ENCODE measurements at places on chromosomes 2 and 18.
A peak's percentile ranks its signal among the peaks of the same experiment; 100 is the strongest.

DNA sequence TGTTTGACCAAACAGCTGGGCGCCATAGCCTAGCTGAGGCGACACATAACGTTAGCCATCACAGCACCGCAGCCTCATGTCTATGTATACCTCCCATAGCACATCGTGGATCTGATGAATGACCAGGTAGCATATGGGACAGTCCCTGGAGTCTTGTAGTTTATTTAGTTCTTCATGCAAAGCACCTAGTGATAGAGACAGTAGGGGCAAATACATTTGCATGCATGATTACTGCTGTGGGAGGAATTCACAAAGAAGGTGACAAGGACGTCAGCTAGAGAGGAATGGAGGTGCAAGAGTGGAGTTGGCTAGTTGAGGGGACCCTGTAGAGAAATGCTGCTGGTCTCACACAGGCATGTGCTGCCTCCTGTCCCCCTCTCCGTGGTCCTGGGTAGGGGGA is 478.9 kb upstream of the HS6ST1 start:
- no peak for DNase-seq

- DNase-seq = no peak
Measured at GRCh38 chr2:241844066-241844728, 14.5 kb downstream of the PDCD1 start.

DNA sequence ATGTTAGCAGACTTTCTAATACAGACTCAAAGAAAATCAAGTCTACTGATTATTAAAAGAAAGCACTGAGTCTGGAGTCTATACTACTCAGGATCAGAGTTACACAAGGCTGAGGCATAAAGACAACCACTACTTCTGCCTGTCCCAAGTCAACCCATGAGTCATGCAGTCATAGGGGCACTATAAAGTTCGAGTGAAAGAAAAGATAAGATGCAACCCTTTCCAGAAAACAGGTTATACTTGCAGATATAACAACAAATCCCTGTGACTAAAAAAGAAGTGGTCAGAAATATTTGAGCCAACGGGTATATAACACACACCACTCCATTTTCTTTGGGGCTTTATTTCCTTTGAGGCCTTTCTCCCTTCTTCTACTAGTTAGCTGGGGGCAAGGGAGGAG is 18.6 kb upstream of the SCRN3 start:
- DNase-seq = no peak

GRCh38 chr2:238015705-238016104 is 45.1 kb upstream of the SCLY start:
- DNase-seq = no peak

DNA sequence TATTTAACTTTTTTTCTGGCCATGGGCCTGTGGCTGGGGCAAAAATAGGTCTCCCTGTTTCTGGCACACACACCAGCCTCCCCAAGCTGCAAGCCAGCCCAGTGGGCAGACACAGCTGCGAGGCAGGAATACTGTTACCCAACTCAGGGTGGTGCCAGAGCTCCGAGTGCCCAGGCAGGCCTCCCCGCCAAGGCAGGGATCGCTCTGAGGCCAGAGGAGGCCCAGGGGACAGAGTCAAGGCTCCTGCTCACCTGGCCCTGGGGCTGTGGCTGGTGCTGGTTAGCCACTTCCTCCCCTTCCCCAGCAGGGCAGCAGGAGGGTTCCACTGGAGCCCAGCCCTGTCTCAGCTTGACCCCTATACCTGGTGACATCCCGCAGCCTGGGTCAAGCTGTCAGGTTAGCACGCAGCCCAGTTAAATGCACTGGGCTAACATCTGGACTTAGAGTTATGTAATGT is 67.1 kb upstream of the EPAS1 start:
- no peak for DNase-seq

GRCh38 chr2:177816766-177817165 is 255.8 kb downstream of the PDE11A start:
- DNase-seq = no peak

GRCh38 chr18:41501848-41502247 is 453.2 kb upstream of the PIK3C3 start:
- DNase-seq = no peak

GRCh38 chr18:64091526-64091925 is 57.4 kb downstream of the LINC00305 start:
- no peak for DNase-seq

DNA sequence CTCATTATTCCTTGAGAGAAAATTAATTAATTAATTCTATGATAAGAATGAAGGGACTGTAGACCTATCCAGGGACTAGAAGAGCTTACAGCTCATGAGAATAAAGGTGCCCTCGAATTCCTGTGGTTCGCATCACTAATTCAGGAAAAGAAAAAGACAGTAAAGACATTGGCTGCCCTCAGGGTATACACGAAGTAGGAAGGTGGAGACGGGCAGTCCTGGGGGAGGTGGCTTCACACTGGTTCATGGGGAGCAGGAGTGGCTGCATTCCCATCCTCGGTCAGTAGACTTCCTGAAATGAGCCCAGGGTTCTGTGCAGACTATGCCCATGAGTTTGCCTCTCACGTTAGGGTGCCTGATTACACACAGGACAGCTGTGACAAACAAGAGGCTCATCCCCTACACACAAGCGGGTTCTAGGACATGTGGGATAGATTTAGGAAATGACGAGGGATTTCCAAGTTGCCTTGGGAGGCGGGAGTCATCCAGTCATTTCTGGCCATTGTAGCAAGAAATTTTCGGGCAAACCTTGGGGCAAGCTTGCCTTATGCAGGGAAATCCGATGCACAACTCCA is 282.2 kb downstream of the CYP26B1 start:
- DNase-seq = no peak

GRCh38 chr2:236662231-236663185 is 92.9 kb downstream of the ACKR3 start:
- no peak for DNase-seq

- peak; percentile 91 for DNase-seq
Measured at GRCh38 chr2:234996069-234996940, 44.5 kb downstream of the SH3BP4 start.

DNA sequence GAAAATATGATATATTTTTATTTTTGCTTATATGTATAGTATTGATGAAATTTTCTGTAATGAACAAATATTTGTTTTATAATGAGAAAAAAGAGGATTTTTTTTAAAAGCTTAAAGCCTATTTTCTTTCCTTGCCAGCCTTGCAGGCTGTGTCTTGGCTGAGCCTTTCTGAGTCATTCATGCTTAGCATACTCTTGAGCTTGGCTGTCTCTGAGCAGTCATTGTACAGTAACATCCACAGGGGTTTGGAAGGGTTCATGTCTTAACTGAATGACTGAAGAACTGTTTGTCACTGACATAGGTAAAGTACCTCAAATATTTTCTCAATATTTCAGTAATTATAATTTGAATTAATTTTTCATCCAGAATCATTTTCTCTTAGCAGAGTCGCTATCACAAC is 49.3 kb downstream of the GPR39 start:
- DNase-seq = no peak

DNA sequence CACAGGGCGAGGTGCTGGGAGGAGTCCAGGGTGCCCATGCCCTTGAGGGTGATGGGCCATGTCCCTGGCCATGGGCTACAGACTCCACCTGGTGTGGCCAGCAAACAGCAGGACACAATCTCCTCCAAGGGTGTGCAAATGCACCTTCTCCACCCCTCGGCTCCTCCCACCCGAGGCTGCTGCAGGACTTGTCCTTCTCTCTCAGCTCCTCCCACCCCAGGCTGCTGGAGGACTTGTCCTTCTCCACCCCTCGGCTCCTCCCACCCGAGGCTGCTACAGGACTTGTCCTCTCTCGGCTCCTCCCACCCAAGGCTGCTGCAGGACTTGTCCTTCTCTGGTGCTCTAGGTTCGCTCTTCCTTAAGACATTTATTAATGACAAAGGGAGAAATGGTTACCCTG is 57.3 kb upstream of the SNTG2 start:
- no peak for DNase-seq

GRCh38 chr2:99636144-99637034 is 146.6 kb upstream of the REV1 start:
- DNase-seq = no peak
